ENCODE measurements at places on chromosomes 5 and 9. TPM values are rescaled to one million over a fixed set of nuclear protein-coding genes. Genes with fewer than 3 reads are reported as not detected.

The TAS2R1 gene
- not detected for total RNA-seq

The C9orf153 gene
- not detected for total RNA-seq

The OTP gene
- not detected for total RNA-seq

The DIAPH1 gene
- total RNA-seq = 82.1 TPM

The PCDHB14 gene
- total RNA-seq = 3.5 TPM

The LPCAT1 gene
- total RNA-seq = 30.9 TPM

The CNTLN gene
- total RNA-seq = 16.1 TPM

The UBTD2 gene
- total RNA-seq = 21.3 TPM

The SVEP1 gene
- total RNA-seq = 48.3 TPM

The FREM1 gene
- total RNA-seq = 0.68 TPM

The OMD gene
- 13.9 TPM for total RNA-seq

The LEAP2 gene
- total RNA-seq = 2.1 TPM

The IFNA4 gene
- not detected for total RNA-seq

DNA sequence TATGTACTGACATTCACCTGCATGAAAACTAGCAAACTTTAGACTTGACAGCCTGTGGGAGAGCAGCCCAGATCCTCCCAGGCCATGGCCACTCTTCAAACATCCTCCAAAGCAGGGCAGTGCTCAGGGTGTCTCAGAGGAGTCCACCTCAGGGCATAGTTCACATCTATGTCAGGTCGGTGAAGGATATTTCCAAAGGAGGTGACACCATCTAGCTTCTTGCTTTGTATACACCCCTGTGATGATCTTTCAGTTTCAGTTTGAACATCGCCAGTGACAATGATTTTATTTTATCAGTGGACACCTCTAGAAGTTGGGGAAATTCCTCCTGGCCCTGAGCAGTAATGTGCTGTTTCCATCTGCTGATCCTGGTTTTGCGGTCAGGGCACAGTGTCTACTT, 20.1 kb downstream of the CDK20 start:
- H3K4me1 ChIP-seq = no peaks in the 10 kb centered on the region
- no peak for DNase-seq
- no peak overlapping the region for H3K4me3 ChIP-seq
- no peak overlapping the region for H3K27ac ChIP-seq
- no peaks in the 10 kb centered on the region for H3K36me3 ChIP-seq
- H3K27me3 ChIP-seq = no peaks in the 10 kb centered on the region

- H3K27me3 ChIP-seq = no peaks in the 10 kb centered on the region
- no peaks in the 10 kb centered on the region for H3K4me1 ChIP-seq
- H3K36me3 ChIP-seq = no peaks in the 10 kb centered on the region
- no peak overlapping the region for H3K4me3 ChIP-seq
- no peak overlapping the region for H3K27ac ChIP-seq
Observed at GRCh38 chr5:171617817-171618591, 167.6 kb upstream of the SMIM23 start.

DNA sequence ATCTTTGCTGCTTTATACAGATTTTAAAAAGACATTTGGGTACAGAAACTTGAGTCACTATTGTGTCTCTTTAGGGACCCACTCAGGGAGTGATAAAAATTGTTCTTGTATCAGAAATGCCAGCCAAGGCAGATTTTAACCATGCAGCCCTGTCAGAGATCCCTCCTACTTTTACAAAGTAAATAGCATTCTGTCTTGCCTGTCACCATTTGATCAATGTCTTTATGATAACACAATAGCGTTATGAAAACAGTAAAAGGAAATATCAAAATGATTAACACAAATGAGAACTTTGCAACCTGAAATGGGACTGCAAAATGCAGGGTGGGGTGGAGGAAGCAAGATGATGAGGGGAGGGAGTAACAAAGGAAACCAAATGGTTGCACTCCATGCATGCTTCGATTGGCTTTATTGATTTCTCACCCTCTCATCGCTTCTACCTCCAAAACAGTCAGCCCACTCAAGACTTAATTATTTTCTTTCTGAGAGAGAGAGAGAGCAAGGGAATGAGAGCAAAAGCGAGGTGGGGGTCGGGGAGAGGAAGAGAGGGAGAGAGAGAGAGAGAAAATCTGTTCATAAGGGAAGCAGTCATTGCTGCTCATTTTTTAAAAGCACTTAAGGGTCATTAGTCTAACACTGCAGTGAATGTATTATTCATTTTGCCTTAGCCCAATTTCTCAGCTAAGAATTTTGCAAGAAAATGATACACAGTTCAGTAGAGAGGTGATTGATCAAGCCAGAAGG, 576.5 kb downstream of the CSNK1G3 start:
- DNase-seq = no peak
- no peaks in the 10 kb centered on the region for H3K36me3 ChIP-seq
- H3K4me1 ChIP-seq = no peaks in the 10 kb centered on the region

GRCh38 chr5:96468956-96469355, 35.9 kb upstream of the PCSK1 start:
- no peaks in the 10 kb centered on the region for H3K27me3 ChIP-seq
- H3K4me3 ChIP-seq = no peak overlapping the region
- no peaks in the 10 kb centered on the region for H3K4me1 ChIP-seq

GRCh38 chr5:76641514-76642120, 18.4 kb upstream of the F2RL2 start:
- no peak overlapping the region for H3K27ac ChIP-seq
- H3K36me3 ChIP-seq = no peaks in the 10 kb centered on the region
- peaks cover 7% of the 10 kb centered on the region for H3K4me1 ChIP-seq
- no peak overlapping the region for H3K4me3 ChIP-seq
- H3K27me3 ChIP-seq = no peaks in the 10 kb centered on the region

GRCh38 chr9:11618241-11618805, 1005.5 kb upstream of the PTPRD start:
- H3K27ac ChIP-seq = no peak overlapping the region
- H3K4me3 ChIP-seq = no peak overlapping the region
- no peaks in the 10 kb centered on the region for H3K36me3 ChIP-seq
- H3K4me1 ChIP-seq = no peaks in the 10 kb centered on the region
- H3K27me3 ChIP-seq = no peaks in the 10 kb centered on the region

- DNase-seq = no peak
- peaks cover 27% of the 10 kb centered on the region for H3K36me3 ChIP-seq
- no peak overlapping the region for H3K4me3 ChIP-seq
- no peaks in the 10 kb centered on the region for H3K4me1 ChIP-seq
Observed at GRCh38 chr9:93636172-93636661, 59.8 kb downstream of the PHF2 start.

DNA sequence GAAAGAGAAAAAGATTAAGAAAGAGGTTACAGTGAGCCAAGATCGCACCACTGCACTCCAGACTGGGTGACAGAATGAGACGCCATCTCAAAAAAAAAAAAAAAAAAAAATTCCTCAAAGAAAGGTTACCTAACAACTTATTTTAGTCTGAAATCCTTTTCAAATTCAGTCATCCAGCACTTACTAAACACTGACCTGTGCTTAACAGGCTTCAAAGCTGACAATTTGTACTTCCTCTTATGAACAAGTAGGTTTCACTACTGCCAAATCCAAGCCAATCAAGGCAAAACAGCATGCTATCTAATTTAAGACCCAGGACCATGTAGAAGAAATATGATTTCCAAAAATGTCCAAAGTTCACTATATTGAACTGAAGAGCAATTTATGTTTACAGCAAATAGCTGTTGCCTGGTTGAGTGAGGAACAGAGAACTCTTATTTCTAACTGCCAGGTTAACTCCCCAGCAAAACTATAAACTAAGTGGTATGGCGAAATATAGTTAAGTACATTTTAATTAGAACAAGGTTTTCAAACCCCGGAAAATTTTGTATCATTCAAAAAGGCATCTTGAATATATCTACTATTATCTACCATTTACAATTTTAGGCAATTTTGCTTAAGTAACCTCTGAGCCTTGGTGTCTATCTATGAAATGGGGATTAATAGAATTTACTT, 13.4 kb downstream of the PWWP2A start:
- no peak overlapping the region for H3K27ac ChIP-seq
- peaks cover 39% of the 10 kb centered on the region for H3K4me1 ChIP-seq
- no peak overlapping the region for H3K4me3 ChIP-seq
- H3K27me3 ChIP-seq = no peaks in the 10 kb centered on the region
- no peaks in the 10 kb centered on the region for H3K36me3 ChIP-seq

GRCh38 chr9:77663754-77664153, 15.6 kb upstream of the GNA14 start:
- peaks cover 15% of the 10 kb centered on the region for H3K4me1 ChIP-seq
- peak overlapping the region; percentile 78 for H3K27ac ChIP-seq
- H3K4me3 ChIP-seq = no peak overlapping the region
- H3K36me3 ChIP-seq = no peaks in the 10 kb centered on the region
- peak; percentile 90 for DNase-seq

DNA sequence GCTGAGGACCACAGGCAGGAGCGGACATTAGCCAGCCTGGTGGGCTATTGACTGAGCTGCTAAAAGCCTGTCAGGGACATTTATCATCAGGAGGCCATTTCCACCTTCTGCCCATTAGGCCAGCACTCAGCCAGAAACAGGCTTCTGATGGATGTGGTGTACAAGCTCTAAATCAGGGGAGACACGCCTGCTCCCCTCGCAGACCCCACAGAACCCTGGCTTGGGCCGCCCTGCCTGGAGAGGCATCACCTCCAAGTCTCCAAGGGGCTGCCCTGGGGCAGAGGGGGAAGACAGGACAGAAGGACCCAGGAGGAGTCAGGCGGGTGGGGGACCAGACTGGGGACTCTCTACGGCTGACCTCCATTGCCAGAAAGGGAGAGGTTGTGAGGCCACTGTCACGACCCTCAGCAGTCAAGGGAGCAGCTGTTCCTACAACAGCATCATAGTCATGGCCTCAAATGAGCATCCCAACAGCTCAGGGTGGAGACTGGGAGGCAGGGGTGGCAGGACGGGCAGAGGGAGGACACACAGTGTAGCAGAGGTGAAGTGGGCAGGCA, 24.0 kb upstream of the TRIM14 start:
- DNase-seq = no peak
- H3K27ac ChIP-seq = no peak overlapping the region

GRCh38 chr9:112917047-112917986, 26.6 kb upstream of the SLC46A2 start:
- H3K27ac ChIP-seq = no peak overlapping the region
- no peak overlapping the region for H3K4me3 ChIP-seq
- no peaks in the 10 kb centered on the region for H3K27me3 ChIP-seq
- H3K36me3 ChIP-seq = no peaks in the 10 kb centered on the region

- H3K36me3 ChIP-seq = no peaks in the 10 kb centered on the region
- DNase-seq = no peak
- H3K27ac ChIP-seq = no peak overlapping the region
- H3K27me3 ChIP-seq = no peaks in the 10 kb centered on the region
- H3K4me1 ChIP-seq = peaks cover 4% of the 10 kb centered on the region
Observed at GRCh38 chr9:136346927-136347465, 16.5 kb downstream of the DNLZ start.

DNA sequence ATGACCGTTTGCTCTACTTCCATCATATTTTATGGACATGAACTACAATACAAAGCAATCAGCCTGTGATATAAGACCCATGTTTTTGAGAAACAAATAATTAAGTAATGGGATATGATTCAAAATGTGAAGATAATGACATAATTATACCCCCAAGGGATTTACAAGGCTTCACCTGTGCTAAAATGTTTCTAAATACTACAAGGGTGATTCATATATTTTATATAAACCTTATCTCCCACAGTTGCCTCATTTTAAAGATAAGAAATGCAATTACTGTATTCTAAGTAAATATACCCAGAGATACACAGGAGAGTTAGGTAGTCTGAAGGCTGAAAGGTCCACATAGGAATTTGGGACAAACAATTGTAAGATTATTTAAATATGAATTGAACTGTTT, 662.0 kb upstream of the CHD1 start:
- DNase-seq = no peak
- no peaks in the 10 kb centered on the region for H3K27me3 ChIP-seq

DNA sequence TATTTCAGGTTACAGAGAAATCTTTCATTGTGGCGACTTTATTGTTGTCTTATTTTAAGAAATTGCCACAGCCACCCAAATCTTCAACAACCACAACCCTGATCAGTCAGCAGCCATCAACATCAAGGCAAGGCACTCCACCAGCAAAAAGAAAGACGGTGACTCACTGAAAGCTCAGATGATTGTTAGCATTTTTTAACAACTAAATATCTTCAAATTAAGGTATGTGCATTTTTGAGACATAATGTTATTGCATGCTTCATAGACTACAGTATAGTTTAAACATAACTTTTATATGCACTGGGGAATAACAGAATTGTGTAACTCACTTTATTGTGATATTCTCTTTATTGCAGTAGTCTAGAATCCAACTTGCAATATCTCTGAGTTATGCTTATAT, 263.4 kb downstream of the TMEM232 start:
- DNase-seq = no peak
- no peaks in the 10 kb centered on the region for H3K27me3 ChIP-seq
- no peaks in the 10 kb centered on the region for H3K36me3 ChIP-seq
- no peak overlapping the region for H3K27ac ChIP-seq
- no peak overlapping the region for H3K4me3 ChIP-seq

DNA sequence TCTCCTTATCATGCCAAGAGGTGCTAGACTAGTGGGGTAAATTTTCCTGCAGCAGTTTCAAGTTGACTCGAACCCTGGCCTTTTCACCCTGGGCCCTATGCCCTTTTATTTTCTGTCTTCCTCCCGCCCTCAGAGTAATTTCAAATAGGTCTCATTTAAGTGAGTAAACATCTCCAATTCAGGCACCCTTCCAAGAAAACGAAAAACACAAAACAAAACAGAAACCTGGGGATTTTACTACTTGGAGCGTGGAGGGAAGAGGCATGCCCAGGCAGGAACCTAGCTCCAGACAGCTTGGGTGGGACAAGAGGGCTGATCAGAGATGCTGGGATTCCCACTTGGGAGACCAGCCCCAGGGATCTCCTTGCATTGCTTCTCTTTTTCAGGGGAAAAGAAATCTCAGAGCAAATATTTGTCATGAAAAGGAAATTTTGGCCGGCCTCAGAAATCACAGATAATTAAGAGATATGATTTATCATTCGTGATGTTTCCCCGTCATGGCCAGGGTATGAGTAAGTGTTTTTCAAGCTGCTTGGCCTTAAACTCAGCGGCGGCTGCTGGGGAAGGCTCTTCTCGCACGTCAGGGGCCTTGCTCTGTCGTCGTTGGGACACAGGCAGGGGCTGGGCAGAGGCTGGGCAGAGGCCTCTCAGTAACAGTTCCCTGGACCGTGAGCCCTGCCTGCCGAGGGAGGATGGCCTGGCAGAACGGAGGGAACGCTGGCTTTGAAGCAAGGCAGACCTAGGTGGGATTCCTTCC, 248.6 kb upstream of the KLF4 start:
- no peak overlapping the region for H3K4me3 ChIP-seq
- no peaks in the 10 kb centered on the region for H3K36me3 ChIP-seq
- no peaks in the 10 kb centered on the region for H3K27me3 ChIP-seq
- peak; percentile 13 for DNase-seq
- H3K4me1 ChIP-seq = peaks cover 42% of the 10 kb centered on the region
- H3K27ac ChIP-seq = peak overlapping the region; percentile 63

DNA sequence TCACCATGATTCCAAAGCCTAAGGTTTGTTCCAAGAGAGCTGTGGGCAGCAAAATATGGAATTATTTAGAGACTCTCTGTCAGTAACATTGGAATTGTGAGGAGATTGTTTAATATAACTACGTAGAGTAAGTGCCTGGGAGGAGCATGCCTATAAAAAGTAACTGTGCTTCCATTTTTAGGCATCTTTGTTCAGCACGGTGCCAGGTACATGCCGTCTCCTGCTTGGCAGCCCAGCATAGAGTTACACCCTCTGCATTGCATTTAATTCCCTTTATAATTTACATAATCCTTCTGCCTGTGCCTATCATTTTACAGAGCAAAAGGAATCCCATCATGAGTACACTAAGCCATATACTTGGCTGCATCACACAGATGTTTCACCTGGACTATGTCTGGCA, 32.1 kb upstream of the ALDH1A1 start:
- H3K4me3 ChIP-seq = no peak overlapping the region
- no peaks in the 10 kb centered on the region for H3K27me3 ChIP-seq
- no peaks in the 10 kb centered on the region for H3K36me3 ChIP-seq
- no peak for DNase-seq
- no peak overlapping the region for H3K27ac ChIP-seq

GRCh38 chr9:127014910-127015540, 100.4 kb downstream of the RALGPS1 start:
- H3K27ac ChIP-seq = no peak overlapping the region
- no peaks in the 10 kb centered on the region for H3K27me3 ChIP-seq
- DNase-seq = no peak
- H3K4me3 ChIP-seq = no peak overlapping the region
